GM03348 (cell line): ENCODE measurements at places on chromosomes 11 and 22.

- no peak for DNase-seq
Measured at GRCh38 chr11:45894555-45895247, 9.2 kb downstream of the MAPK8IP1 start.

DNA sequence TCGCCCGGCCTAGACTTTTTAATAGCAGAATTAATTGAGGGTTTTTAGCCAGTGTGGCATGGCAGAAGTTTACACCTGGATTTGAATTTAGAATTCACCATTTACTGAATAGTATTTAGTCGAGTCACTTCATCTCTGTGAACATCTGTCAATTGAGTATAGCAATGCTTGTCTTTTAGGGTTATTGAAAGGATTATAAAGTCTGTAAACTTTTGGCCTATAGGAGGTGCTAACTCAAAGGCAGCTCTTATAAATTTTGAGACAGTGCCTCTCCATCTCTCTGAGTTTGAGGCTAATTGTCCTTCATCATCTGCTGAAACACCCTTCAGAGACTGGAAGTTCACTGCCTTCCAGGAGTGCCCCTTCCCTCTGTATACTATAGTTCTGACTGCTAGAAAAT is 205.0 kb downstream of the NELL1 start:
- no peak for DNase-seq

- no peak for DNase-seq
Measured at GRCh38 chr11:18936002-18936673, 3.1 kb downstream of the MRGPRX1 start.

- no peak for DNase-seq
Measured at GRCh38 chr11:630871-631270, 3.9 kb upstream of the SCT start.

- no peak for DNase-seq
Measured at GRCh38 chr22:37525746-37526350, 6.6 kb upstream of the CARD10 start.

GRCh38 chr11:64879244-64879900 is 951 bp upstream of the EHD1 start:
- DNase-seq: no peak

- DNase-seq: no peak
Measured at GRCh38 chr22:45582955-45583320, 80.3 kb downstream of the FBLN1 start.

DNA sequence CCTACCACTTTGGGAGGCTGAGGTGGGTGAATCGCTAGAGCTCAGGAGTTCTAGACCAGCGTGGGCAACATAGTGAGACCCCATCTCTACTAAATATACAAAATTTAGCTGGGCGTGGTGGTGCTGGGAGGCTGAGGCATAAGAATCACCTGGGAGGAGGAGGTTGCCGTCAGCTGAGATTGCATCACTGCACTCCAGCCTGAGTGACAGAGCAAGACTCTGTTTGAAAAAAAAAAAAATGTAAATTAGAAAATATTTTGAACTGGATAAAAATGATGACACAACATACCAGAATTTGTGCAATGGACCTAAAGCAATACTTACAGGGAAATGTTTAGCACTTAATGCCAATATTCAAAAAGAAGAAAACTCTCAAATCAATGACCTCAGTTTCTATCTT is 46.4 kb downstream of the ATG16L2 start:
- DNase-seq: no peak

- no peak for DNase-seq
Measured at GRCh38 chr11:70503468-70504221, 105.3 kb downstream of the CTTN start.

DNA sequence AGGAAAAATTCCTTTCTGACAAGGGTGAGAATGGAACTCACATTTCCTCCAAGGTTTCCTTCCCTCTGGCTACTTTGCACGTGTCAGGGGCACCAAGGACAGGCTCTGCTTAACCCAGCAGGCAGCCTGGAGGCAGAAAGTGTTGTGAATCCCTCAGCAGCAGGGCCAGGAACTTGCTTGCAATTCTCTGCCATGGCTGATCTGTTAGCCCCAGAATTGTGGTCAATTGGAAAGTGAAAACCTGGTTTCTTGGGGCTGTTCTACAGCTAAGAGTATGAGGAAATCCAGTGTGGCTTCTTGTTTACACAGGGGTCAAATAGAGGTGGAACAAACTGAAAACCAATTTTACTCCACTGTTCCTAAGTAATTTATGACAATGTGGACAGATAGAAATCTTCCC is 38.3 kb upstream of the CEP295 start:
- no peak for DNase-seq

- no peak for DNase-seq
Measured at GRCh38 chr11:64096835-64097234, 61.1 kb downstream of the FLRT1 start.
